CD4-positive, alpha-beta memory T cell (primary cell): ENCODE measurements at places on chromosomes 2 and 18. TPM values are rescaled to one million over a fixed set of nuclear protein-coding genes. Genes with fewer than 3 reads are reported as not detected.

The STK36 gene
- polyA plus RNA-seq = 4.3 TPM

GRCh38 chr18:73944715-73945114 is 202.9 kb downstream of the FBXO15 start:
- no peaks in the 10 kb centered on the region for H3K27me3 ChIP-seq
- no peak overlapping the region for H3K27ac ChIP-seq
- no peaks in the 10 kb centered on the region for H3K4me1 ChIP-seq

- H3K36me3 ChIP-seq = no peaks in the 10 kb centered on the region
- DNase-seq = no peak
- no peaks in the 10 kb centered on the region for H3K27me3 ChIP-seq
- no peak overlapping the region for H3K27ac ChIP-seq
- no peaks in the 10 kb centered on the region for H3K4me1 ChIP-seq
Observed at GRCh38 chr2:3712831-3713503, 9.6 kb downstream of the DCDC2C start.

- H3K27ac ChIP-seq = no peak overlapping the region
- no peaks in the 10 kb centered on the region for H3K4me1 ChIP-seq
- no peaks in the 10 kb centered on the region for H3K36me3 ChIP-seq
- H3K27me3 ChIP-seq = no peaks in the 10 kb centered on the region
- no peak overlapping the region for H3K4me3 ChIP-seq
Observed at GRCh38 chr18:421247-422155, 79.0 kb downstream of the COLEC12 start.

GRCh38 chr2:169815849-169816248 is 8.9 kb downstream of the METTL5 start:
- no peak for DNase-seq
- H3K4me3 ChIP-seq = no peak overlapping the region
- no peak overlapping the region for H3K27ac ChIP-seq

- no peak overlapping the region for H3K4me3 ChIP-seq
- no peak for DNase-seq
- no peaks in the 10 kb centered on the region for H3K27me3 ChIP-seq
- H3K27ac ChIP-seq = no peak overlapping the region
- no peaks in the 10 kb centered on the region for H3K4me1 ChIP-seq
- no peaks in the 10 kb centered on the region for H3K36me3 ChIP-seq
Observed at GRCh38 chr2:190782264-190782663, 98.4 kb upstream of the GLS start.

DNA sequence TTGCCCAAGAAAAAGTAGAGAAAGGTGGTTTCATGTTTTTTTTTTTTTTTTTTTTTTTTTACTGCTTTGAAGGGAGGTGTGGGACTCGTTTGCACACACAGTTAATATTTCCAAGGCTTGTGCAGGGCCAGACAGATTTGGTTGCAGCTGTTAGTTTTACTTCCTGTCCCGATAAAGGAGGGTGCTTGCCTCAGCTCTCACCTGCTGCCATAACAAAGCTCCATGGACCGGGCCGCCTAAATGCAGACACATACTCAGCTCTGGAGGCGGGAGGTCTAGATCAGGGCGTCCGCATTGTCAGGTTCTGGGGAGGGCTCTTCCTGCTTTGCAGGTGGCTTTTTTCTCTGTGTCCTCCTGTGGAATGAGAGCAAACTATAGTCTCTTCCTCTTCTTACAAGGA is 69.9 kb downstream of the ODC1 start:
- H3K4me3 ChIP-seq = no peak overlapping the region
- H3K4me1 ChIP-seq = peaks cover 90% of the 10 kb centered on the region
- H3K36me3 ChIP-seq = no peaks in the 10 kb centered on the region
- peak; percentile 21 for DNase-seq
- H3K27me3 ChIP-seq = no peaks in the 10 kb centered on the region
